ENCODE measurements at places on chromosomes 2 and 18.
A peak's percentile ranks its signal among the peaks of the same experiment; 100 is the strongest.

DNA sequence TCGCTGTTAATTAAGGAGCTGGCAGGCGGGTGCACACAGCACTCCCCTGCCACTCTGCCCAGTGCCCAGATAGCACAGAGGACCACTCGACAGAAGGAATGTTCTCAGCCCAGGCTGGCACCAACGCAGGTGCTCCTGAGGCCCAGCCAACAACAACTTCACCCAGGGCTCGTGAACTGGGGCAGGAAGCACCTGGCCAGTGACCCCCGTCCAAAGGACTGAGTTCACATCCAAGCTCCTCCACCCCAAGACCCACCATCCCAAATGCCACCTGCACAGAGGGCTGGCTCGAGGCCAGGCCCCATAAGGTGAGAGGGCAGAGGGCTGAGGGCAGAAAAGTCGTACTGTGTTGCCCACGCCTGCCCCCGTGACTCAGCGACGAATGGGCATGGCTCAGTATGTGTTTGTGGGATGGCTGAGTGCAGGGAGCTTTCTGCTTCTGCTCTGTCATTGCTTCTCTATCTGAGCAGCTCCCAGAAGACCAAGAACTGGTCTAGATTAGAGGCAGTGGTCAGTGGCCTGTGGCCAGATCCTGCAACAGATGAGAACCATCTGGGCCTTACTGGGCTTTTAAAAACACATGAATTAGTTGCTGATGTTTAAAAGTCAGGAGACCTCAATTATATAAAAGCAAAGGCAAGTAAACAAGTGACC lies 68.4 kb downstream of the POLR1A start:
- DNase-seq, result no peak

GRCh38 chr2:235418918-235419317 lies 74.9 kb upstream of the AGAP1 start:
- DNase-seq, result no peak

GRCh38 chr2:235050980-235051351 lies 99.1 kb downstream of the SH3BP4 start:
- DNase-seq, result no peak

DNA sequence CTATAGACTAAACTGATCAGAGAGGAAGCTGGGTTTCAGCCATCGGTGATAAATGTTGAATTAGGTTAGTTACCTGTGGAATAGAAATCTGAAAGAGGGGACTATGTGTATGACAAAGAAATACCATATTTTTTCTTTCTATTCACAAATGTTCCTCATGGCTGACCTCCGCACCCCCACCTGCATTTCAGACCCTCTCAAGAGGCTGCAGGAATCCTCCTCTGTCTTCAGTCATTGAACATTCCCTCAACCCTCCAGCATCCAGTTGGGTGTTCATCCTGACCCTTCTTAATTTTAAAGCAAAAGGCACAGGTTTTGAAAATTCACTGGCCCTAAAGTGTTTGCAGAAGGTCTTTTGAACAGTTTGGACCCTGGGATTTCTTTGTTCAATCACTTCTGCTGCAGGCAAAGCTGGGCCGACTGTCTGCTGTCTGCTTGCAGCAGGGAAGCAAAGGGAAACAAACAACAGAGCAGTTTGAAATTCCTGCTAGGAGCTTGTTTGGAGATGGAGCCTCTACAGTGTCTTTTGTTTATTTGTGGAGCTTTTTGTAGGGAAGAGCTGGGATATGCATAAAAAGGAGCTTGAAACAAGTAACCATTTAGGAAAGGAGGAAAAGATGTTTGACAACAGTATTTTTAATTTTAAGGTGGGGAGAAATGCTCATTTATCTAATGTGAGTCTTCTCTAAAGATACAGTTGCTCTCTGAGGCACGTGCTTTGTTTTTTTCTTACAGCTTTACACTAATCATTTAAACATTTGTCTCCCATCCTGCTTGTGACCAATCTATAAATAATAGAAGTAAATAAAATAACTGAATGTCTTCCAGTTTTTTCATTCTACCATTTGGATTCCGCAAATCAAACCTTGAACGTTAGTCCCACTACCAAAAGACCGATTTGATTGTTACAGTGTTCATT lies 213.3 kb upstream of the MMADHC start:
- DNase-seq, result no peak

GRCh38 chr18:58980991-58981390 lies 116.3 kb downstream of the ZNF532 start:
- DNase-seq, result no peak

DNA sequence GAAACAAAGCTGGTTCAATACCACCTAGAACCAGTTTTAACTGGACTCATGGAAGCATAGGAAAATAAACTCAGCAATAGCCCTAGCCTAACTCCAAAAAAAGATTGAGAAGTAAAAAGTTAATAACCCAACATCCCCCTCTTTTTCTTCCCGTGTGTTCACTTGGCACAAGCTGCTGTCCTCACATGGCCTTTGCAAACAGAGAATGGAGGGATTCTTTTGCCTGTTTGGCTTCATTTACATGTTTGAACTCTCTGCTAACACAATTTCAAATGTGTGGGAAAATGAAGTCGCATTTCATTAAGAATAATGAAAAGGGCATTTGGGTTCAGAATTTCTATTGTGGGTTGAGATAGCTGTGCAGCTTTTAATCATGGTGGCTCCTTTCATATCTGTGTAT lies 589.2 kb upstream of the LRRTM1 start:
- no peak for DNase-seq

- DNase-seq, result no peak
Measured at GRCh38 chr2:95007822-95008221, 17.7 kb upstream of the MAL start.

DNA sequence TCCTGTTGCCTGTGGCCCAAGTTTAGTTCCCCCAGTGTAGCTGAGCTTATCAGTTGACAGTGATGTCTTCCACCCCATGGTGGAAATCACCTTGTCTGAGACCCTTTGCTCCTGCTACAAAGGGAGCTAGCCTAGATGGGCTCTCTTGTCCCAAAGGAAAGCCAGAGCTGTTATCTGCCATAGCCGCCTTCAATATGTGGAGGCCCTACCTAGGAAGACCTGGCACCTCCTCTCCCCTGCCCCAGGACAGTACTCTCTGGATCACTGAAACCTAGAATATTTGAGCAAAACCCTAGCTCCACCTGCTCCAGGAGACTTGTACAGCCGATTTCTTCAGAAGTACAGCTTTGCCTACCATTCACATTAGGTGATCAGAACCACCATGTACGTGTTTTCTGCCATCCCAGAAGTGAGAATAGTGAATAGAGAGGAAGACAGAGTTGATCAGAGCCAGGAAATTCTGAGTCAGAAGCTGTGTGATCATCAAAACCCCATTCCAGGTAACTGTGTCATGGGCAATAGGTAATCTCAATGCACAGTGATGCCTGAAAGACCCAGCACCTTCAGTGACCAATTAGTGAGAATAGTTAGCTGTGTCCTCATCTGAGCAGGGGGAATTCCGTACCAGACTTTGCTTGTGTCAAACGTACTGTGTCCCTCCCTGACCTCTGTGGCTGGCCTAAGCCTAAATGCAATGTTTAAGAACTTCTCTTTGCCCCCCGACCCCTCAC lies 138.4 kb upstream of the ALPP start:
- peak; percentile 25 for DNase-seq

DNA sequence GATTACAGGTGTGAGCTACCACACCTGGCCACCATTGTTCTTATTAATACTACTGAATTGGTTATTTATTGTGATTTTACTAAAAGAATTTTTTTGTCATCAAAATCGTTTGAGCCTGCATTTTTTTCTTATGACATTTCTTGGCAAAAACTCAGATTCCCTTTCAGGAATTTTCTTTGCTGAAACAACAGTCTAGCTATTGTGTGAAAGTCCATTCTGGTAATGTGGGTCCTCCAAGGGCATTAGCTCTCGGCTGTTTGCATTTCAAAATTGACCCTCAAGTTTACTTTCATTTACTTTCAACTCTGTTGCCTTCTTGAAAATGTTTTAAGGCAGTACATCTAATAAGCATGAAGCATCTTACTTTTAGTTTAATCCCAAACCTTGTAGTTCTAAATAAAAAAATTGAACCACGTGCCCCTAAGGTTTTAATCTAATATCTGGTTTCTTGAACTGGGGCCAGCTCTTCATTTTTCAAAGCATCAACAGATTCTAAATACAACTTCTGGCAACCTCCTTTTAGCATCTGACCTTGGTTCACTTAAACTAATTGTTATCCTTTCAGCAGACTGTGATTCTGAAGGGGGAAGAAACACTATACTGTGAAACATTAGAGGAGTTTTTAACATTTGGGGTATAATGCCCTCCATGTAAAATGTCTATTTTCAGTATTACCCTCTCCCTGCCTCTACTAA lies 325.2 kb upstream of the RAB12 start:
- DNase-seq, result no peak

DNA sequence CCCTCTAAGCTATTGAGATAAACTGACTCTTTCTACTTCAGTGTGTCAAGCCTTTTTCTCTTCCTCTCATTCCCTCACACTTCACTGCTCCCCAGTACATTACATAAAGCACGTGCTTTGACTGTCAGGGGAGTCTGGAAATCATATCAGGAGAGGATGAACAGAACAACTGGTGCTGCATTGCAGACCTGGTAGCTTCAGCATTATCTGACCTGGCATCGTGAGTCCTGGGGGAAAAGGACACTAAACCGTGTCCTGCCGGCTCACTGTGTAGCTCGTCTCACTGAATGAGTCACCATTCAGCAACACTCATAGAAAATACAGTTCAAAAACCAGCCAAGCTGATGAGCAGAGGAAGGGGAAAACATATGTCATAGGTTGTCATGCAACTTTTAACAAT lies 108.5 kb upstream of the UNC80 start:
- DNase-seq, result no peak

GRCh38 chr2:67289921-67290371 lies 107.2 kb upstream of the ETAA1 start:
- DNase-seq, result no peak

DNA sequence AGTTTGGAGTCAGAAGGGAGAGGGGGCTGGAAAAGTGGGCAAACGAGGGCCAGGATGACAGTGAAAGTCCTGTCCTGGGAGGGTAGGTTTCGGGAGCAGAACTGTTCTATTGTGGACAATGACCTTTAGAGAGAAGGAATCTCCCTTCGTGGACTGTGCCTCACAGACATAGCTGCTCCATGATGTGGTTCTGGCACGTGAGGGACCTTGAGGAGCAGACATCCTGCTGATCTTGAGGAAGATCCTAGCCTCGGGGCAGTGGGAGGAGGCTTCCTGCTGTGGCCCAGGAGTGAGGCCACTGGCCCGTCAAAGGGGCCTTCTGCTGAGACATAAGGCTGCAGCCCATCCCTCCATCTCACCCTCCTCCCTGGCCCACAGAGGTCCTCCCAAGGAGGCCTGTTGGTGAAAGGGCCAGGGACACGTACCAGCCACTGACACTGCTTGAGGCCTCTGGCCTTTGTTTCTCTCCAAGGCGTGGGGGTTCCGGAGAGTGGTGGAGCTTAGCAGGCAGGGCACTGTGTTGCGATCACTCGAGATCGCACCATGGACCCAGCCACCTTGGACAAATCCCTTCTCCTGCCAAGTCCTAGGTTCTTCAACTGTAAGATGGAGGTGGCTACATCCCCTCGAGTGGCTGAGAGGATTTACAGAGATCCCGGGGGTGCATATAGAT lies 167.2 kb downstream of the CELF4 start:
- DNase-seq, result no peak

DNA sequence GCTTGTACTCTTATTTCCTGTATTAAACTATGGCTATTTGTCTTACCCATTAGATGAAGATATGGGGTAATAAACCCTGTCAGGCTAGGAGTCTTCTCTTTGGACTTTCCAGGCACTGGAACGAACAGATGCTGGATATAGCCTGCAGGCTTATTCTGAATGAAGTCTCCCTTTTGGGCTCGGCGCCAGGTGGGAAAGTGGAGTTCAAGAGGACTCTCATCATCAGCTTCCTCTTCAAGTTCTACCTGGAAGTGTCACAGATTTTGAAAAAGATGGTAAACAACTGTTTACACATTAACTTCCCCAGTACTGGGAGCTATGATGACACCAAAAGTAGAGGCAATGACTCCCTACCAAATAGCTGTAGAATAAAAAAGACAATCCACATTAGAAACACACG lies 27.9 kb downstream of the AOX1 start:
- DNase-seq, result no peak

DNA sequence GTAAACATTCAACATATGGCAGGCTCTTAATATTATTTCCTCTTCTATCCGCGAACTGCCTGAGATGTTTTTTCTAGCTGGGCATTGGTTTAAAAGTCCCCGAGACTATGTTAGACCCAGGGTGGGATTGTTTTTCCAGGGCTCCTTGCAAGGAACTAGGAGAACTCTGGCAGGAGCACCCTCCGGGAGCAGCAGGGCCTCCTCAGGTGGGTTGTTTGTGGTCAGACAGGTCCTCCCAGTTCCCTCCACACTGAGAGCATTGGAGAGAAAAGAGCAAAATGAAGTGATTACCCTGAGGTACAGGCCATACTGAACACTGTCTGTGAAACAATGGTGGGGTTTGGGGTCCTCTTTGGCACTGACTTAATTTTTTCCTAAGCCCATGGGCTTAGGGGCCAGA lies 115.9 kb upstream of the LGALSL start:
- DNase-seq, result no peak

- DNase-seq, result no peak
Measured at GRCh38 chr2:232348936-232349335, 29.6 kb upstream of the ALPP start.

- no peak for DNase-seq
Measured at GRCh38 chr2:237708491-237708890, 81.1 kb downstream of the LRRFIP1 start.

DNA sequence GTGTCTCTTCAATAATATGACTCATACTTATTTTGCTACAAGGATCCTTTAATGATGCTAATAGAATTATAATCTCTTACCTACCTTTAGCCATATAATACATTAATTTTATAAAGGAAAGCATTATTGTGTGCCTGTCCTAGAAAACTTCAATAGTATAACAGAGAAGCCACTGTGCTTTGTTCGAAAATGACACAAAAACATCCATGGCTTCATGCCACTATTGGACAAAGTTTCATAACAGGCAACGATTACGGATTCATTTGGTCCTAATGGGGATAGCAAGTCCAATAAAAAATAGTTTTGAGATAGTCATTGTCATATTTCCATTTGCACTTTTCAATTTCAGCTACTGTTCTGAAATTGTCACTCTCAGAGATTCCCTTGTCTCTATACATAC lies 52.5 kb upstream of the CCDC150 start:
- no peak for DNase-seq

- DNase-seq, result peak; percentile 96
Measured at GRCh38 chr2:27380626-27381545, at the start of gene ZNF513. TSS of gene ZNF513 (minus strand) at chr2:27380734. CDS start at chr2:27380526, 208 bp downstream.

GRCh38 chr2:122692400-122693083 lies 937.1 kb downstream of the TSN start:
- no peak for DNase-seq

DNA sequence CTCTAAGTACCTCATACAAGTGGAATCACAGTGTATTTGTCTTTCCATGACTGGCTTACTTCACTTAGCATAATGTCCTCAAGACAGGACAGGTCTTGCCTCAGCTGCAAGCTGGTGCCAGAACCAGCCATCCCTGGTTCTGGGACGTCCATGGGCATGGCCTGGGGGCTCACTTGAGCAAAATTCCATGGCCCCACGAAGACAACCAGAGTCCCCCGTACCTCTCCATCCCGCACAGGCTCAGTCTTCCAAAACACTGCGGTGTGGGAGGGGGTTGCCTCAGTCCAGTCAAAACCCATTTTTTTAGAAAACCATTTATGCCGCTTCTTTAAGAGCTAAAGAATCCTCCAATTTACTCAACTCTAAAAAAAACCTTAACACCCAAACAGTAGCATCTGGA lies 21.7 kb upstream of the CABLES1 start:
- DNase-seq, result no peak

GRCh38 chr2:55428258-55428657 lies 8.6 kb upstream of the CCDC88A start:
- DNase-seq, result no peak

- DNase-seq, result no peak
Measured at GRCh38 chr2:11683966-11684365, 14.0 kb upstream of the NTSR2 start.

GRCh38 chr2:81976998-81977397 lies 1672.4 kb upstream of the LRRTM1 start:
- no peak for DNase-seq

All from GM20000 (cell line).